Left colon (tissue), 2 donors: ENCODE measurements at places on chromosomes 4 and X.
A peak's percentile ranks its signal among the peaks of the same experiment; 100 is the strongest.

- no peak for DNase-seq
These were observed 346.2 kb downstream of the ARHGAP10 start for GRCh38 chr4:148078061-148078460.

DNA sequence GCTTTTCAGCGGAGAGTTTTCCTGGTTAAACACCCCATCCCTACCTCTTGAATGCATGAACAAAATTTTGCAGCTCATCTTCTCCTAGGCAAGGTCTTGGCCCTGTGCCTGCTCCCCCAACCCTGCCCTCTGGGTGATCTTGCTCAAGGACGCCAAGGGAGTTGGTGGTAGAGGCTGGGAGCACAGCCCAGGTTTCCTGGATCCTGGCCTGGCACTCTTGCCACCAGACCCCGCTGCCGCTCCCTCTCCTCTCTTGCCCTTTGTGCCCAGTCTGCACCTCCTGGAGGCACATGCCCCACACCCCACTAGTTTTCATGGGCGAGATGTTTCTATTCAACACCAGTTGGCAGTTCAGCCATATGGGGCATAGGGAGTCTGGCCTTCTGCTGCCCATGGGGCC is 37.3 kb downstream of the TSC22D3 start:
- no peak for DNase-seq

DNA sequence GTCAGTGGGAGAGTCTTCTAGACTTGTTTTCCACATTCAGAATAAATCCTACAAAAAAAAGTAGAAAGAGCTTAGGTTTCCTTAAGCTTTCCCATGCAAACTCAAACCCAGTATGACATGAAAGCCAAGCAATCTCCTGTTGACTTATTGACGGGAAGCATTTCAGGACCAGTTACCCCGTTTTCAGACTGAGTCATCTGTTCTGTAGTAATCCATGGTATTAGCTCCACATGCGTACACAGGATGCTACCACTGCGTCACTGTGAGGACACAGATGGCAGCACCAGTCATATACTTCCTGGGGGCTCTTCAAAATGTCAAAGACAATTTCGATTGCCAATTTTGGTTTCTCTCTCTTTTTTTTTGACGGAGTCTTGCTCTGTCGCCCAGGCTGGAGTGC is 224.9 kb upstream of the MAD2L1 start:
- no peak for DNase-seq

DNA sequence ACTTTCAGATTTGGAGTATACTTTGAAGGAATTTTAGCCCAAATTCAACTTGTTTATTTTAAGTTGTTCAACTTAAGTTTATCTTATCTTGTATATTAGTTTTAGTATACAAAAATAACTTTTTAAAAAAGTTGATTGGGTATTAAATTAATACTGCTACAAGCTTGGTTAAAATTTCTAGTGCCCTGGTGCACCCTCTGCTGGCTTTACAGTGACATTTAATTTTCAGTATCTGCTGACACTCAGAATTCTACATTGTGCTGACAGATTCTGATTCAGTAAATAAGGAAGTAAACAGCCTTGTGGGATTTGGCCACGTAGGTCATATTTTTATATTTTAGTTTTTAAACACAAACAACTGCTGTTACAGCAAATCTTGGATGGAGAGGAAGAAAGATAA is 2.9 kb downstream of the EDA start:
- peak; percentile 8 for DNase-seq

DNA sequence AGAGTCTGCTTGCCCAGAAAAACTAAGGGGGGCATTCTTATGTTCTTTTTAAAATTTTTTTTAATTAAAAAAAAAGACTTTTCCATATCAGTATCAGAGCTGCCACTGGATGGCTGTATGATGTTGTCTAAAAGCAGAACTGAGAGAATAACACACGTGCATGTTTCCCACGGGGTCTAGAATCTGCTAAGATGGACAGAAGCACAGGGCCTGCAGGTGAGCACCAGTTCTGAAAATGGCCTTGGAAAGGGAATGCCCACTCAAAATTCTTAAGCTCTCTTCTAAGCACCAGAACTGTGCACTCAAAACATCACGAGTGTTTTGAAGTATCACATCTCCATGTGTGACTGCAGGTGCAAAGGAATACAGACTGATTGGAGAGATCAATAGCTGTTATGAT is 61.1 kb downstream of the ARAP2 start:
- DNase-seq, result no peak

DNA sequence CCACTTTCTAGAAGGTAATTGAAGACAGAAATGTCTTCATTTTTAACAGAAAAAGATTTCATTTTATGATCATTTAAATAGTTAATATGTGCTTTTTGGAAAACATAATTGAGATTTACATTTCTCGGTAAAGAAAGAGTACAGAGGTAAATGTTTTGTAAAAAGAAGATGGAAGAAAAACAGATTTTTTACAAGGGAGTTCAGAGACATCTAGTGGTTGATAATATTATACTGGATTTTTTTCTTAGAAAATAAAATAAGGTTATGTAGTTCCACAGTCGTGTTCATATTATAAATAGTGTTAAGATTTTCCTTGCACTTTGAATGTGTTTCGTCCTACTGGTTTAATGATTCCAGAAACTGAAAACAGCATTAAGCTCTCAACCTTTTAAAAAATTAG is 60.6 kb downstream of the SMARCA1 start:
- no peak for DNase-seq

DNA sequence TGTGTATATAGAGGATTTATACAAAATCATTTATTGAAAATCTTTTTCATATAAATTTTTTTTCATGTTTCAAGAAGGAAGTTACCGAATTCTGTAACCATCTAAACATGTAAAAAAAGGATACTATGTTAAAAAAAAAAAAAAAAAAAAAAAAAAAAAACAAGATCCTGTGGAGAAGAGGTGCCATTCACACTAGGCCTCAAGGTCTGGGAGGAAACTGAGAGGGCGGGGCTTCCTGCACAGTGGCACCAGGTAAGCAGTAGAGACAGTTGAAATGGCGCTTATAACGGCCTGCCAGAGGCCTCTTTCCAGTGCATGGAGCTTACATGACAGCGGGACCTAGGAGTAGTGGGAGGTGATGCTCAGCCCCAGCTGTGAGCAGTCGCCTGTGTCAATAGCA is 17.5 kb downstream of the TRAPPC2 start:
- DNase-seq, result no peak

DNA sequence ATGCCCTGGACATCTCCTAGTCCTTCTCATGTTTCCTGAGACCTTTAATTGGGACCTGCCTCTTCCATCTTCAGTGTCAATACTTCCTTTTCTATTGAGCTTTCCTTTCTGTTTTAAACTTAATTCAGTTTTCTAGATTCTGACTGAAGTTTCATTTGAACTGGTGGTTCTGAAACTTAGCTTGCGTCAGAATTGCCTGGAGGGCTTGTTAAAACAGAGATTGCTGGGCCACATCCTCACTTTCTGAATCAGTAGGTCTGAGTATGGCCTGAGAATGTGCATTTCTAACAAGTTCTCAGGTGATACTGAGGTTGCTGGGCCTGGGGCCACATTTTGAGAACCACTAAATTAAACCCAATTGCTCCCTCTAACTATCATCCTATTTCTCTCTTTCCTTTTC is 152.1 kb upstream of the DGKK start:
- no peak for DNase-seq

DNA sequence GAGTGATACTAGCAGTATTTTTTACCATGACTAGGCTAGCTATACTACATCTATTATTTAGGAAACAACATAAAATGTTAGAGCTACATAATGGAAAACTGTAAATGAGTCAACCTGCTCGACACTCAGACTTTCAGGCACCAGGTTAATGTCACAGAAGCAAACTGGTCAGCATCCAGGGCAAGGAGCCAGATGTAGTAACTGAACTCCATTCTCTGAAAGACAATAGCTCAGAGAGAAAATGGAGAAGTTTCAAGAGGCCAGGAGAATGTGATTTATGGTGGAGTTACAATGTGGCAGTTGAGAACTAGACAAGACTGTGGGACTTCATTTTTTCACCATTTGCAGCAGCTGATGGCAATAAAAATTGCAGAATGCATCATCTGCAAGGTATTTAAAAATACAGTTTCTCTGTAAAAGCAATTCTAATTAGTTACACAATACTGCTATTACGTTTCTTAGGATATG is 342.7 kb upstream of the PABPC4L start:
- DNase-seq, result peak; percentile 25

DNA sequence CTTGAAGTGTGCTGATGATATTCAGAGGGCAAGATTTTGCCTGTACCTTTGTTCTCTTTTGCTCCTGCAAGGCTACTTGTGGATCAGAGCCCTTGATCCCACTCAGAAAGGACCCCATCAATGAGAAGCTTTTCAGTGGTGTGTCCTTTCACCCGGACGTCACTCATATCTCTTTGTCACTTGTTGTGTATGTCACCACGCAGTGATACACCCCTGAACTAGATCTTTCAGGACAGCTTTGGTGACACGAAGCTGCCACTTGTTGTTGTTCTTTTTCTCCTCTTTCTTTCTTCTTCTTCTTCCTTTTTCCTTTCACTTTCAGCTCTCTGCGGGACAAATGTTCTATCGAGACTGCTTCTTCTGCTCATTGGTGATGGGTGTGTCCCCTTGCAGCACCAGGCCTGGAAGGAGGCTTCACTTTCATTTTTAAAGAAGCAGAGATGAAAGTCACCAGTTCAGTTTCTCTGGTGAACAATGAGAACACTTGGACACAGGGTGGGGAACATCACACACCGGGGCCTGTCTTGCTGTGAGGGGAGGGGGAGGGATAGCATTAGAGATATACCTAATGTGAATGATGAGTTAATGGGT is 83.6 kb downstream of the NBDY start:
- DNase-seq, result no peak

DNA sequence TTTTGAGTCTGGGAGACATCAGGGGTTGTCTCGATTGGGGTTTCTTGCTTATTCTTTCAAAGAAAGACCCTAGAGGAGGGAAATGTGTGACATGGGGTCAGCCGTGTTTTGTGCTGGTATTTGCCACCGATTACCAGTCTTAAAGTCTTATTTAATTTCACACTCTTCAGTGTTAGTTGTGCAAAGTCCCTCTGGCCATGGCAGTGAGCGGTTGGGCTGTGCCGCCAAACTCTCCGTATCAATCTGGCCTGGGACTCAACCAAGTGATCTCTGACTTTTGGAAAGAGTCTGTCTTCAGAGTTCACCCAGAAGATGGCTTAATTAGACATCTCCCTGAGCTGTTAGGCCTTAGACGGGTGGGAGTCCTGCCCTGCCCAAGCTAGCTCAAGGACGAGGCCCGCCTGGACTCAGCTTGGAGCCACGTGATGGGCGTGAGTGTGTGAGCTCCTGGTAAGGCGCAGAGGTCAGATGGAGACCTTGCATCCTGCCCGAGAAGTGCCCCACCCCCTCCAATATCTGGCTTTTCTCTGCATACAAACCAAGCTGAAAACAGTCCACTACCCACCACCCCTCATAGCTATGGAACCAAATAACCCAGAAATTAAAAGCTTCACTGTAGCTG is 3.8 kb upstream of the PITX2 start:
- no peak for DNase-seq

DNA sequence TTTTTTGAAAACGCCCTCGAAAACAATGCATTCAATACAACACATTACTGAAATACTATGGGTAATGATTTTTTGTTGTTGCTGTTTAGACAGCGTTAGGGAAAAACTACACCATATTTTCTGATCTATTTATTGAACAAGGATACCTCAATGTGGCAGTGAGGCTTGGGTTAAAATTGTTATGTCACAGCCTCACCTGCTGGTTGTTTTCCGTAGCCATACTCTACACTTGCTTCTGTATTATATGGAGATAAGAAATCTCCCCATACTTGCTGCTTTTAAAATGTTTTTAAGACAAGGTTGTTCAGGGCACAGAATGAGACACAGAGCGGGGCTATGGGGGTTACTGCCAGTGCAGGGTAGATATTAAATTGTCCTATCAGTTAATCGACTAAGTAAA is 221.6 kb upstream of the FTHL17 start:
- DNase-seq, result no peak

DNA sequence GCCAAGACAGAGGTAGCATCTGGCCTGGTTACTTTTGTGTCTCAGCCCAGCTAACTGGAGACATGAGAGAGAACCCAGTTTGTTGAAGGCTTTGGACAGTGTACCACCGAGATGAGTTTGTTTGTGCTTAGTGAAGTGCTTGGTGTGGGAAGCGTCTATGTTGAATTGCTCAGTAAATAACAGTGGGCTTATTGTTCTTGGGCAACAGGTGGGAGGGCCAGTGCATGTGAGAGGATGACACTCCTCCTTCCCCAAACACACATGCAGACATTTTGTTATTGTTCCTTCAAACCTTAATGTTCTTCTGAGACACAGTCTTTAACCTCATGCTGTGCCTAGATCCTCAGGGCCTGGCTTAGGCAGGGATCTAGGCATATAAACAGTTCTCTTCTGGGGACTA is 39.7 kb downstream of the MSN start:
- DNase-seq, result no peak

- no peak for DNase-seq
These were observed 64.4 kb downstream of the CHST7 start for GRCh38 chrX:46637938-46638337.

GRCh38 chrX:136784231-136784630 is 3.5 kb upstream of the ARHGEF6 start:
- DNase-seq, result no peak

- no peak for DNase-seq
These were observed 33.3 kb downstream of the PKD2 start for GRCh38 chr4:88040707-88041106.

DNA sequence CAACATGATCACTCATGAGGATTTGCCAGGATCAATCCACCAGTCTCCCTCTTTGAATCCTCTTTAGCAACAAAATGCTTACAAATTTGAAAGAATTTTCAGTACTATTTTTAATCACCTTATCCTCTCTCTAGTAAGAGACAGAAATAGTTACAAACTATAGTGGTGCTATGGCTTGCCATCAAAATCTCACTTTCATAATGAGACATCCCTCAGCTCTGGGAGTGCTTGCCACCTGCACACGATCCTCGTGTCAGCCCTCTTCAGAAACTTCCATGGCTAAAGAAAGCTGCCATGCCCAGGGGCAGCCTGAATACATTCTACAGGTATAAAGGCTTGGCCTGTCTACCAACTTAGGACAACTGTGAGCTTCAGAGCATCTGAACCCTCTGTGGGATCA is 5.1 kb upstream of the DHX15 start:
- no peak for DNase-seq
